ENCODE measurements at places on chromosomes 11 and 22.

- DNase-seq, result no peak
Measured at GRCh38 chr11:115676206-115676605, 172.0 kb upstream of the CADM1 start.

DNA sequence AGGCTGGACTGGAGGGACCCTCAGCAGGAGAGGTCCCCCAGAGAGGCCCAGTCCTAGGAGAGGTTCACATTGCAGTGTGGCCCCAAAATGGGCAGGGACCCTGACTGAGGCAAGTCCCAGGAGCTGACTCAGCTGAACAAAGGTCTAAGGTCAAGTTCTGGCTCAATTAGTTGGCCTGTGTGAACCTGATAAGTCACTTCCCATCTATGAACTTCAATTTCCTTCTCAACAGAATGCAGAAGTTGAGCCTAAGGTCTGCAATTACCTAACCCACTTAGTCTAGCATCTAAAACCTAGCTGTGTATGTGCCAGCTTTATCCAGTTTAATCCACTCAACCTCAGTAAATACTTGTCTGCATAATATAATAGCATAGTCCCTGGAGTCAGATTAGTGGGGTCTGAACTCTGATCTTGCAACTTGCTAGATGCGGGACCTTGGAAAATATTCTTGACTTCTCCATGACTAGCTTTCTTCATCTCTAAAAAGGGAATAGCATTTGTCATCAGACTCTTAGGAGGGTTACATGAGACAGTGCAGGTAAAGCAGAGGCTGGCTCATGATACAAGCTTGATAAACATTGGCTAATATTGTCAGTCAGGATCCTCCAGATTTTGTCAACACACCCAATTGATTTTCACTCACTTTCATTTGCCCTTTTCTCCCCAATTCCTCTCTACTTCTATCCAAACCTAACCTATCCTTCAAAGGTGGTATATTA lies 465.5 kb downstream of the INSC start:
- no peak for DNase-seq

DNA sequence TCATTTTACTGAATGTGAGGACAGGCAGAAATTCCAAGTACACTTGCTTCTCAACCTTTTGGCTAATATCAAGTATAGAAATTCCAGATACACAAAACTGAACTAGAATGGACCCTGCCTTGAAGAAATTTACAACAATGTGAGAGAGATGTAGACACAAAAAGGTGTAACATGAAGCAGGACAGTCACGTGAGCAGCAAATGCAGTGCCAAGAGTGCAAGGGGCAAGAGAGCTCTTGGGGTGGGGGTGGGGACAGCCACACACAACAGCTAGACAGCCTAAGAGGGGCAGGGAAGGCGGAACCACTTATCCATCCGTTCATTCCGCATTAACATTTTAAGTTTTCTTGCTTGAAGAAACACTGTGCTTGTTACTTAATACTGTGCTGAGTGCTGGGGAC lies 28.9 kb downstream of the PLEKHA7 start:
- no peak for DNase-seq

DNA sequence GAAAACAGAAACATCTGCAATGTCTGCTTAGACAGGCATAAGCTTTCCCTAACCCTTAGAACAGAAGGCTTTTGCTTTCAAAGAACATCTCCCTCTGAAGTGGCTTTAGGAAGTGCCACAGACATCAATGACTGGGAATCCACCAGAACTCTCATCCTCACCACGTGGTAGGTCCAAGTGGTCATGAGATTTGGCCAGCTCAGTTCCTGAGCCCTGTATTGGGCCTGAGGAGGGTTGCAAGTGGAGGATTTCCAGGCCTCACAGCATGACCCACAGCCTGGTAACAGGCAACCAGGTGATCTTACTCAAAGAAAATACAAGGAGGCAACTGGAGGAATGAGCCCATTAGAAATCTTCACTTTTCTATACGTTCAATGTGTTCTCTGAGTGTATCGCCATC lies 1.6 kb downstream of the CASP1 start:
- no peak for DNase-seq

DNA sequence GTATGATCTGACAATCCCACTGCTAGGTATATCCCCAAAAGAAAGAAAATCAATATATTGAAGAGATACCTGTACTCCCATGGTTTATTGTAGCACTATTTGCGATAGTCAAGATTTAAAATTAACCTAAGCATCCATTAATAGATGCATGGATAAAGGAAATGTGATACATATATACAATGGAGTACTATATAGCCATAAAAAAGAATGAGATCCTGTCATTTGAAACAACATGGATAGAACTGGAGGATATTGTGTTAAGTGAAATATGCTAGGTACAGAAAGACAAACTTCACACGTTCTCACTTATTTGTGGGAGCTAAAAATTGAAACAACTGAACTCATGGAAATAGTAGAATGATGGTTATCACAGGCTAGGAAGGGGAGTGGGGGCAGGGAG lies 14.6 kb upstream of the HIPK3 start:
- DNase-seq, result no peak

DNA sequence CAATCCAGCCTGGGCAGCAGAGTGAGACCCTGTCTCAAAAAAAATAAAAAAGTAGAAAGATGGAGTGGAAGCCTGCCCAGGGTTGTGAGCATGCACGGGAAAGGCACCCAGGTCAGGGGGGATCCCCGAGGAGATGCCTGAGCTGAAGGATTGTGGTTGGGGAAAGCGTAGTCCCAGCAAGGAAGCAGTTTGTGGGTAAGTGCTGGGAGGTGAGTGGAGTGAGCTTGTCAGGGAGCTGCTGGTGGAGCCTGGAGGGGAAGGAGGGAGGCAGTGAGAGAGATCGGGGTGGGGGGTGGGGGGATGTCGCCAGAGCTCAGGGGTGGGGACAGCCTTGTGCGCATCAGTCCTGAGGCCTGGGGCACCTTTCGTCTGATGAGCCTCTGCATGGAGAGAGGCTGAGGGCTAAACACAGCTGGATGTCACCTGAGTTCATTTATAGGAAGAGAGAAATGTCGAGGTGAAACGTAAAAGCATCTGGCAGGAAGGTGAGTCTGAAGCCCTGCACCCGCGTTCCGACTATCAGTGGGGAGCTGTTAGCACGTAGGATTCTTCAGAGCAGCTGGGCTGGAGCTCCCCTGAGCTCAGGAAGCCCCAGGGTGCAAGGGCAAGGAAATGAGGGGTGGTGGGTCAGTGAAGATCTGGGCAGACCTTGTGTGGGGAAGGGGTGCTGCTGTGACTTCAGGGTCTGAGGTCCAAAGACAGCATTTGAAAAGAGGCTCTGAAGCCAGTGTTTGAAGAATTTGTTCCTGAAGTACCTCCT lies 10.2 kb downstream of the TMEM121B start:
- DNase-seq, result no peak

DNA sequence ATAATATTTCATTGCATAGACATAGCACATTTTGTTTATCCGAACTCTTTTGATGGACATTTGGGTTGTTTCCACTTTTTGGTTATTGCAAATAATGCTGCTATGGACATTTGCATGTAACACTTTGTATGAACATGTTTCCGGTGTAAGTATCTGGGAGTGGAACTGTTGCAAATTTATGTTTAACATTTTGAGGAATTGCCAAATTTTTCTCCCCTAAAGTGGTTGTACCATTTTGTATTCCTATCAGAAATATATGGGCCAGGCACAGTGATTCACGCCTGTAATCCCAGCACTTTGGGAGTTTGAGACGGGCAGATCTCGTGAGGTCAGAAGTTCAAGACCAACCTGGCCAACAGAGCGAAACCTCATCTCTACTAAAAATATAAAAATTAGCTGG lies 16.0 kb downstream of the QSER1 start:
- DNase-seq, result no peak

GRCh38 chr11:112185883-112186282 lies 10.6 kb downstream of the BCO2 start:
- DNase-seq, result no peak

- no peak for DNase-seq
Measured at GRCh38 chr11:68973219-68973618, 7.6 kb downstream of the MRGPRD start.

GRCh38 chr11:57359896-57360690 lies 20.9 kb downstream of the PRG3 start:
- DNase-seq, result no peak

DNA sequence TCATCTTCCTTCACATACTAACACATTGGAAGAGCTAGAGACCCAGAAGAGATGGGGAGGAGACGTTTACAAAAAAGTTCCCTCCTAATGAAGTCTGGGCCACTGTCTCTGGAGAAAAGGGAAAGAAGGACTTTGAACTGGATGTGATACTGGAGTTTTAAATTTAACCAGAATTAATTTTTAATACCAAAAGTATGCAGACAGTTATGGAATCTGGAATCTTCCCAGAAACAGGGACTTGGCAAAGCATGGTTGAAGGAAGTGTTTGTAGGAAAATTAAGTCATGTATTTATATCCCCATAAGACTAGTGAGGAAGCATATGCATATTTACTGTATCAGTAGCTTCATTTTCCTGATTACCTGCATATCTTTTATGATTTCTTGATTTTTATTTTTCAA lies 215.5 kb downstream of the TTC28 start:
- no peak for DNase-seq

GRCh38 chr11:110434952-110435779 lies 5.4 kb downstream of the FDX1 start:
- no peak for DNase-seq

GRCh38 chr11:119774172-119774763 lies 45.3 kb upstream of the NECTIN1 start:
- no peak for DNase-seq

- DNase-seq, result no peak
Measured at GRCh38 chr11:45809456-45810395, 4.8 kb downstream of the SLC35C1 start.

GRCh38 chr11:110098645-110099044 lies 5.5 kb downstream of the ZC3H12C start:
- no peak for DNase-seq

DNA sequence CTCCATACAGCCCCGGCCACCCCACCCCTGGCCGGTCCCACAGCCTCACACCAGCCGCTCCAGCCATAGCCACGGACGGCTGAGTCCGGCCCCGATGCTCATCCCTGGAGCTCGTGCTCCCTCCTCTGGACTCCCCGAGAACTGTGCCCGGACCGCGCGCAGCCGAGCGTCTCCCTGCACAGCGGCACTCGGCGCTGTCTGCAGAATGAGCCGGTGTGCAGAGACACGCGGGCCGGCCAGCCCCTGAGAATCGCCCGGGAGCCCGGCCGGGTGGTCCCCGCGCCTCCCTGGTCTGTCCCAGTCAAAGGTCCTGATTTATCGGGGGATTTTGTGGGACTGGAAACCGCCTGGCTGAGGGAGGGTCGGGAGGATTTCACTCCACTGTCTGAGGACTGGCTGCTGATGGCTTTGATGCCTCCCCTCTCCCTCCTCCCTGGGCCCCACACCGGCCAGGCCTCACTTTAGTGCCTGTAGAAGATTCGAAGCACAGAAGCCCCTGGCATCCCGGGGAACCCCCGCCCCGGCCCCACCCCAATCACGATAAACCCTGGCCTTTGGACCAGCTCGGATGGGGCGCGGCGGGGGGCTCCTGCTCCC lies 102.7 kb downstream of the BRD1 start:
- peak; percentile 60 for DNase-seq

DNA sequence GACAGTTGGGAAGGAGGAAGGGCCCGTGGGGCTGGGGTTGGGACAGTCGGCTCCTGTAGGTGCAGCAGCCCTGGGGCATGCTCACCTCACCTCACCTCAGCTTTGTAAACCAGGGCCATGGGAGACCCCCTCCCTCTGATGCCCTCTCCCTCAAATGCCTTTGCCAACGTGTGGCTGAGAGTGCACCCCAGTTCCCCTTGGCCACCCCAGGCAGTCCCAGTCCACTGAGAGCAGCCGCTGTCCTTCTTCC lies 4.2 kb upstream of the NEAT1 start:
- DNase-seq, result no peak

DNA sequence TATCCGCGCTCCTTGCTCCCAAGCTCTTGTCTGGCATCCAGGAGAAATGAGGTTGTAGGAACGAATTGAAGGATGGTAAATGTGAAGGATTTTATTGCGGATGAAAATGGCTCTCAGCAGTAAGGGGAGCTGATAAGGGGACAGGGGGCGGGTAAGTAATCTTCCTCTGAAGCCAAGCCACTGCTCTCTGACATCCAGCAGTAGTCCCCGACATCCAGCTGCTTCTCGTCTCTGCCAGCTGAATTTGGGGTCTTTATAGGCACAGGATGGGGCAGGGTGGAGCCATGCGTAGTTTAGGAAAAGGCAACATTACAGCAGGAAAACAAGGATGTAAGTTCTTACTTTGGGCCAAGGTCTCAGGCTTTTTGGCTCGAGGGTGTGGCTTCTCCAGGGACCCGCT lies 1370.1 kb upstream of the RAG2 start:
- DNase-seq, result no peak

GRCh38 chr11:113623114-113623513 lies 83.0 kb downstream of the TMPRSS5 start:
- no peak for DNase-seq

- no peak for DNase-seq
Measured at GRCh38 chr22:45678961-45679912, 7.6 kb downstream of the ATXN10 start.

GRCh38 chr11:9172389-9172788 lies 81.0 kb upstream of the SCUBE2 start:
- DNase-seq, result no peak

- no peak for DNase-seq
Measured at GRCh38 chr11:19955660-19956059, 204.6 kb downstream of the DBX1 start.

DNA sequence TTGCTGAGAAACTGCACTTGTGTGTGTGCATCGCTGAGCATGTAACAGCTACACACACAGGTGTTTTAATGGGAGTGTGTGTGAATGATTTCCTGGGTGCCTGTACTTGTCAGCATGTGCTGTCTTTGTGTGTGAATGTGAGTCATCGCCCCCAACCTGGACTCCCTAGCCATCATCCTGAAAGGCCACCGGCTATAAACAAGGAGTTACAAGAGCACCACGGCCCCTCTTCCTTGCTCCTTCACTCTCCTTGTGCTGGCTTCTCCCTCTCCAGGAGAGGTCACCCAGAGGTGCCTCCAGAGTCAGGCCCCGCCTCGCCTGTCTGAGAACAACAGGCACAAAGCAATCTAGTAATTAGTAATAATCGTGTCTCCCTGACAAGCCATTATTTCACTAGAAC lies 419.2 kb downstream of the BUD13 start:
- DNase-seq, result no peak

- DNase-seq, result peak; percentile 12
Measured at GRCh38 chr22:43136255-43136654, 6.9 kb downstream of the MCAT start.

- no peak for DNase-seq
Measured at GRCh38 chr11:41319434-41319833, 140.0 kb downstream of the LRRC4C start.

GRCh38 chr11:69708736-69709401 lies 5.0 kb upstream of the FGF19 start:
- DNase-seq, result no peak

DNA sequence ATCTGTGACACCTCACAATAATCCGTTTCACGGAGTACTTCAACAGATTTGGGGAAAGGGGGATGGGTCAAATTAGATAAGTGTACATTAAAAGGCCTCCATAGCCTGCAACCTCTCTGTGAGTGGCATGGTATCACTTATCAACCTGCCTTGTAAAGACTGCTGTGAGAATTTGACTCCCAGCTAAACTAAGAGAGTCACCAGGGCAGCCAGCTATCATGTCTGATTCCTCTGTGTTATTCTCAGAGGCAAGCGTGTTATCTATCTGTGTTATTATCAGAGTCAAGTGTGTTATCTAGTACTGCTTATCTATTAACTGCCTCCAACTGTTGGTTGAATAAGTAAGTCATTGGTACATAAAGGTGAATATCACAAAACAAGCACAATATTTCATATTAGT lies 4.1 kb upstream of the FAM83F start:
- DNase-seq, result no peak

Data from stimulated activated naive CD4-positive, alpha-beta T cell treated with Interleukin-2 at 50 U/mL for 16 hours (primary cell).